ENCODE measurements at places on chromosomes 5 and 9. TPM values are rescaled to one million over a fixed set of nuclear protein-coding genes. Genes with fewer than 3 reads are reported as not detected.

The P4HA2 gene
- total RNA-seq = 38.5 TPM

The C5orf47 gene
- total RNA-seq = not detected

The FCN2 gene
- total RNA-seq = not detected

The PCDHB15 gene
- total RNA-seq = 3.3 TPM

The PCDHB11 gene
- total RNA-seq = 3.3 TPM

The SKP2 gene
- 78.3 TPM for total RNA-seq

The CD14 gene
- 0.17 TPM for total RNA-seq

The PCDHGA7 gene
- total RNA-seq = 0.31 TPM

The GAPT gene
- not detected for total RNA-seq

The S100Z gene
- total RNA-seq = 0.56 TPM

The CDC20B gene
- 0.38 TPM for total RNA-seq

The BARHL1 gene
- 0.14 TPM for total RNA-seq

The PNPLA7 gene
- total RNA-seq = 2.5 TPM

The HCN1 gene
- 2.5 TPM for total RNA-seq

The SVEP1 gene
- total RNA-seq = 7.9 TPM

The BTNL3 gene
- 0.82 TPM for total RNA-seq

The TSLP gene
- total RNA-seq = not detected

The NRARP gene
- 21.7 TPM for total RNA-seq

The OCLN gene
- 57.5 TPM for total RNA-seq

The PCDH1 gene
- total RNA-seq = 22.8 TPM

The IL5 gene
- not detected for total RNA-seq

The ADGRD2 gene
- total RNA-seq = 0.31 TPM

The GFPT2 gene
- 1.1 TPM for total RNA-seq

The PKN3 gene
- 6.9 TPM for total RNA-seq

The CCNO gene
- total RNA-seq = 1.6 TPM

The FGF10 gene
- 1.5 TPM for total RNA-seq

The RASEF gene
- total RNA-seq = 10.0 TPM

The LHX3 gene
- 0.10 TPM for total RNA-seq

The PCDHB4 gene
- total RNA-seq = 2.7 TPM

The SLC6A18 gene
- 0.48 TPM for total RNA-seq

The AK8 gene
- 5.5 TPM for total RNA-seq

The TAS2R1 gene
- not detected for total RNA-seq

The OTULINL gene
- total RNA-seq = 11.4 TPM

The SHISAL2B gene
- total RNA-seq = 0.63 TPM

The FIBCD1 gene
- total RNA-seq = 0.53 TPM

The TMOD1 gene
- 10.5 TPM for total RNA-seq

The AGPAT2 gene
- 47.8 TPM for total RNA-seq

The ORM2 gene
- total RNA-seq = not detected

The PCDHB10 gene
- total RNA-seq = 2.1 TPM

The ARL14EPL gene
- not detected for total RNA-seq

The FRRS1L gene
- 5.9 TPM for total RNA-seq

The FAXDC2 gene
- total RNA-seq = 9.3 TPM

The OTP gene
- total RNA-seq = 0.31 TPM

The C5orf15 gene
- 47.2 TPM for total RNA-seq

The THBS4 gene
- 8.8 TPM for total RNA-seq
